ENCODE measurements at places on chromosomes 1 and 21.

DNA sequence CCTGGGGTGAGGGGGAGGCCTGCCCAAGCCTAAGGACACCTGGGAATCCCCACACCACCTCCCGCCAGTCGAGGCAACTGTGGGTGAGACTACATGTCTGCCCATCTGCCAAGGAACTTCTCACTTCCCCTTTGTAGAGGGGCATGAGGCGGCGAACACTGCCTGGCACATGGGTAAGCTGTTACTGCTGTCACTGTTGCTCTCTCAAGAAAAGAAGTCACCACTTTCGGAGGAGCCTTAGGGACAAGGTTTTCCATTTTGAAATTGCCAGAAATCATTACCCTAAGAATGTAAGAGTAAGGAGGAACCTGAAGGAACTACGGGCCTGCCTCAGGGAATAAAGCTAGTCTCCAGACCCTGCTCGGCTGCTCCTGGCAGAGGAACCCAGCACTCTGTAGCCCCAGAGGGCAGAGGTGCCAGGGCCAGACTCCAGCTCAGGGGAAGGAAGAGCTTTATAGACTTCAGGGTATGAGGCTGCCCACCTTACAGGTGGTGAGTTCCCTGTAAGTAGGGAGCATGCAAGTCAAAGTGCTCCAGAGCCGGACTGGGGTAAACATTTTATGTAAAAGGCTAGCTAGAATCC, 23.3 kb downstream of the SLC2A1 start:
- DNase-seq, result no peak

- DNase-seq, result no peak
Observed at GRCh38 chr1:66768965-66769364, 16.7 kb downstream of the DYNLT5 start.

- DNase-seq, result no peak
Observed at GRCh38 chr1:91691525-91691924, 190.9 kb downstream of the CDC7 start.

- no peak for DNase-seq
Observed at GRCh38 chr1:37656881-37657280, 22.2 kb upstream of the RSPO1 start.

DNA sequence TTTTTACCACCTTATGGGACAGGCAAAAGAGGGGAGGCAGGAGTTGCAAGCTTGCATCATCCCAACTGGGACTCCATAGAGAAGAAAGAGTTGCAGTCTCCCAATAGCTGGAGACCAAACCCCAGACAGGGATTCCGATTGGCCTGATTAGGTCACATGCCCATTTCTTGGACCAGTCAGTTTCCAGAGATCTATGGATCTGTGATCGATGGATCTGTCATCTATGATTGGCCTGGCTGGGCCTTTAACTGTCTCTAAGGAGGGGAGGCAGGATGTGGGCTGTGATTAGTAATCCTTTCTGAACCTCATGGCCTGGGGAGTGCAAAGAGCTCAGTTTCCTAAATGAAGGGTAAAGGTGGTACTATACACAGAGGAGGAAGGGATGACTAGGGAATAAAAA, 252.1 kb downstream of the MATN1 start:
- no peak for DNase-seq

- no peak for DNase-seq
Observed at GRCh38 chr21:38440746-38441145, 57.5 kb downstream of the ERG start.

- DNase-seq, result no peak
Observed at GRCh38 chr21:34974162-34974981, 74.7 kb downstream of the RUNX1 start.

GRCh38 chr1:244869364-244869827, 5.1 kb upstream of the HNRNPU start:
- no peak for DNase-seq

DNA sequence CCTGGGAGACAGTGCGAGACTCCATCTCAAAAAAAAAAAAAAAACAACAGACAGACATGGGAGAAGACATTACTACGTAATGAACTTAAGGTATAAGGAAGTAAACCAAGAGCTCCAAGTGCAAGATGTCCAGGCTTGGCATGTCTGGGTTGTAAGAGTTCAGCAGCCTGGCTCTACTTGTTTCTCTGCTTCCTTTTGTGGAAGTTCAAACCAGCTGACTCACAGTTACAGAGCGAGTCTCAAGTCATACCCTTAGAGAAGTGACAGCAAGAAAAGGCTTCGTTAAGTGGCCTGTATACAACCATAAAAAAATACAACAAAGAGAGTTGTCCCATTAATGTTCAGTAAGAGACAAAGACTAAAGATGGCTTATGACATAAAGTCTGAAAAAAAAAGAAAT, 1.3 kb downstream of the RIT1 start:
- DNase-seq, result no peak

- DNase-seq, result no peak
Observed at GRCh38 chr1:100036718-100037655, 67.2 kb downstream of the SLC35A3 start.
